ELR (cell line): ENCODE measurements at places on chromosomes 11 and 22.

DNA sequence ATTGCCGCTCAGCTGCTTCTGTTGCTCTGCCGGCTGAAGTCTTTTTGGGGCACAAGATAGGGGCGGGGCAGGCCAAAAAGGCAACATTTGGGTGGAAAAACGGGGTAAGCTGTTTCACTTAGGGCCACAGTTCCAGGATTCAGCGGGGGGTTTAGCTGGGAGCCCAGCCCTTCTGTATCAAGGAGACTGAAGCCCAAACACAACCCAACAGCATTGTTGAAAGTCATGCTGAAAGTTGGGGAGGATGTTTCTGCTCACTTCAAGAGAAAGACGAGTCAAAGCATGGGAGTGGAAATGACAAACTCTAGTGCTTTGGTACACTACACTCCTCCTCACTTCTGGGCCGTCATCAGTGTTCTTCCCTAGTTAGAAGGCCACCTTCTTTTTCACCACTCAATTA is 56.1 kb upstream of the GNAZ start:
- no peak for DNase-seq

GRCh38 chr11:112498701-112499100 is 238.0 kb upstream of the PLET1 start:
- peak; percentile 57 for DNase-seq

GRCh38 chr11:31355131-31355530 is 14.4 kb downstream of the DCDC1 start:
- no peak for DNase-seq

DNA sequence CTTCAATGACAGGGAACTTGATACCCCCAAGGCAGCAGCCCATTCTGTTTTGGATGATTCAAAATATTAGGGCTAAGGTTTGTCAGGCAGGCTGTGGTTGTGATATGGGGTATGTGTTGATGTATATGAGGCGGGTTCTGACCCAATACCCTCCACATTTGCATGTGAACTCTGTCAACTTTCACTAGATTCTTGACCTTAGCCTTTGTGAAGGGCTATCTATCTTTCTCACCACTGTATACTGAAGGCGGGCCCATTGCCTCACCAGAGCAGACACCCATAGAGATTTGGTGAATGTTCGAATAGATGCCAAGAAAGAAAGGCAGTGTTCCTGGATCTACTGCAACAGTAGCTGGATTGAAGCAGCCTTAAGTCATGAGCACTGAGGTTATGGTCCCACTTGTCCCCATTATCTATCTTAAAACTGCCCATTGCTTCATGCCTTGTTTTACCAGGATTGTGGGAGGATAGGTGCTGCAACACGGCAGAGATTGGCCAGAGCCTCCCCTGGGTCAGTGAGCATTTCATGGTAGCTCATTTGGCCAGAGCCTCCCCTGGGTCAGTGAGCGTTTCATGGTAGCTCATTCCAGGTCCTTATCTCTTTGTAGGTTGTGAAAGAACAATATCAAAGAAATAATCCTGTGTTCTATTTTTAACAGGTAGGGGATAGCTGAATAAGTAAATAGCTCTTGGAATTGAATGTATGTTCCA is 399.6 kb downstream of the TMEM135 start:
- DNase-seq = no peak

- DNase-seq = no peak
Measured at GRCh38 chr22:20423008-20423905, 14.4 kb downstream of the SCARF2 start.
